ENCODE measurements at places on chromosomes 7 and 10.

GRCh38 chr7:79291498-79291865 lies 162.0 kb downstream of the MAGI2 start:
- no peak for DNase-seq

DNA sequence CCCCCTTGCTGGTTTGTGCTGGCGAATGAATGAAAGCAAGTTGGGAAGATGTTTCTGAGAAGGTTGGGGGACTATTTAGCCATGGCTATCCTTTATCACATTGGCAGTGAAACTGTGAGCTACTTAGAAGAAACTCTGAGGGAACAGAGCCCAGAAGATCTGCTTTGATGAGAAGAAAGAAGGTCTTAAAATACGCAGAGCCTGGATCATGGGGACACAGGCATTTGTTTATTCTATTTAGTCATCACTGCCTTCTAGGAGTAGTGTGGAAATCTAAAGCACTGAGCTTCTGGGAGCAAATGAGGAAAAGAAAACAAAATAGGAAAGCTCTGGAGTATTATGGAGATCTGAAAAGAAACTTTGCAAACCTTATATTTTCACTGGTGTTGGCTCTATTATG lies 28.5 kb downstream of the CPED1 start:
- no peak for DNase-seq

DNA sequence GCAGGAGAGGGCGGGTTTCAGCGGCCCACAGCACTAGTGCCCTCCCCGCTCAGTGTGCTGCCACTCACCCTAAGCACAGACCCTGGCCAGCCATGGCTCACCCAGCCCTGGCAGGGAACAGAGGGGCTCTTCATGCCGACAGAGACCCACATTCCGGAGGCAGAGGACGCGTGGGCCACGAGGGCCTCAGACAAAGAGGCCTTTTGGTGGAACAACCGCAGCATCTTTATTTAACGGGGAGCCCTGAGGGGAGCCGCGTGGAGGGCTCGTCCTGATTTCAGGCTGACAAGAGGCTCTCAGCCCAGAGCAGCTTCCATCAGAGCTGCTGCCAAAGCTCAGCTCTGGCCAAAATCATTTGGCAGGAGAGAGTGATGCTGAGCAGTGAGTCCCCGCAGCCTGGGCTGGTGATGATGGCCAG lies 127.8 kb downstream of the SH3PXD2A start:
- no peak for DNase-seq

GRCh38 chr7:18180685-18181084 lies 153.0 kb upstream of the PRPS1L1 start:
- no peak for DNase-seq

DNA sequence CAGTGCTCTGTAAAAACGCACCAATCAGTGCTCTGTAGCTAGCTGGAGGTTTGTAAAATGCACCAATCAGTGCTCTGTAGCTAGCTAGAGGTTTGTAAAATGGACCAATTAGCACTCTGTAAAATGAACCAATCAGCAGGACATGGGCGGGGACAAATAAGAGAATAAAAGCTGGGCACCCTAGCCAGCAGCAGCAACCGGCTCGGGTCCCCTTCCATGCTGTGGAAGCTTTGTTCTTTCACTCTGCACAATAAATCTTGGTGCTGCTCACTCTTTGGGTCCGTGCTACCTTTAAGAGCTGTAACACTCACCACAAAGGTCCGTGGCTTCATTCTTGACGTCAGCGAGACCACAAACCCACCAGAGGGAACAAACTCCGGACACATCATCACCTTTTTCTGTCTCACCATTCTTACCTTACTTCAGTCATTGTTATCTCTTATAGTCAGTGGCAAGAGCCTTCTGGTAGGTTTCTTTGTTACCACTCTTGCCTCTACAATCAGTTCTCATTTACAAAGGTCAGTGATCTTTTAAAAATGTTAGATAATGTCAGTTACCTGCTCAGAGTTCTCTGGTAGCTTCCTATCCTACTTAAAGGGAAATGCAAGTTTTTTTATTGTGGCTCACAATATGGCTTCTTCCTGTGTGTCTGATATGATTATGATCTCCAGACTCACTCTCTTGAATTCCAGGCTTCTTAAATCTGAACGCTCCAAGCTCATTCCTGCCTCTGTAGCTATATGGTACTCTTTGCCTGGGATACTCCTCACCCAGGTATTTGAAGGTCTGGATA lies 4.5 kb downstream of the STAM start:
- DNase-seq = peak; percentile 84

- no peak for DNase-seq
Measured at GRCh38 chr10:100576282-100576635, 40.5 kb downstream of the HIF1AN start.

GRCh38 chr10:132643709-132644526 lies 106.3 kb downstream of the INPP5A start:
- no peak for DNase-seq

DNA sequence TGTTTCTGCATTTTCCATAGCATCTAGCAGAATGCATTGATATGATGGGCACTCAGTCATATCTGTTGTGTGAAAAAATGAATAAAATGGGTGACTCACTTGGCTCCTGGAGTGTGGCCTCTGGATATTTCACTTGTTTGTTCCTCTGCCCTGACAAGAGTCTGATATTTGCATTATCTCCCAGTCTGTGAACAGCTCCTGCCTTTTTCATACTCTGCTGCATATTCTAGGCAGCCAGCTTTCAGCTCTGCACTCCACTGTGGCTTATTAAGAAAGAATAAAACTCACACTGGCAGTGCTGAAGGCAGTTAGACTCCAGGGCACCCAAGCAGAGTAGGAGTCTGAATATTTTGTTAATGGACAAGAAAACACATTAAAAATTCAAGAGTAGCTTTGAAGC lies 623.9 kb downstream of the SORCS1 start:
- DNase-seq = no peak

GRCh38 chr10:107487284-107487683 lies 322.8 kb upstream of the SORCS1 start:
- DNase-seq = no peak

GRCh38 chr7:124460056-124460450 lies 305.5 kb downstream of the GPR37 start:
- DNase-seq = no peak

DNA sequence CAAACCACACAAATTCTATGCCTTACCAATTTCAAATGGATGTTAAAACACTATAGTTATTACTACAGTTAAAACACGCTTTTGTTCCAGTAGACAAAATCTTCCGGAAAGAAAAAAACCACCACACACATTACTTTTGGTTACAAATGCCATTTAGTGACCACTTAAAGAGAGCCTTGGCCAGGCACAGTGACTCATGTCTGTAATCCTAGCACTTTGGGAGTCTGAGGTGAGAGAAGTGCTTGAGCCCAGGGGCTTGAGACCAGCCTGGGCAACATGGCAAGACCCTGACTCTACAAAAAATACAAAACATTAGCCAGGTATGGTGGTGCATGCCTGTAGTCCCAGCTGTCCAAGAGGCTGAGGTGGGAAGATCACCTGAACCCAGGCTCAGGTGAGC lies 7.2 kb downstream of the TNPO3 start:
- no peak for DNase-seq

GRCh38 chr10:69508738-69509340 lies 57.6 kb downstream of the TSPAN15 start:
- DNase-seq = no peak

GRCh38 chr7:45324683-45325237 lies 167.2 kb downstream of the RAMP3 start:
- DNase-seq = no peak

GRCh38 chr7:37248396-37248861 lies 200.2 kb downstream of the ELMO1 start:
- no peak for DNase-seq

DNA sequence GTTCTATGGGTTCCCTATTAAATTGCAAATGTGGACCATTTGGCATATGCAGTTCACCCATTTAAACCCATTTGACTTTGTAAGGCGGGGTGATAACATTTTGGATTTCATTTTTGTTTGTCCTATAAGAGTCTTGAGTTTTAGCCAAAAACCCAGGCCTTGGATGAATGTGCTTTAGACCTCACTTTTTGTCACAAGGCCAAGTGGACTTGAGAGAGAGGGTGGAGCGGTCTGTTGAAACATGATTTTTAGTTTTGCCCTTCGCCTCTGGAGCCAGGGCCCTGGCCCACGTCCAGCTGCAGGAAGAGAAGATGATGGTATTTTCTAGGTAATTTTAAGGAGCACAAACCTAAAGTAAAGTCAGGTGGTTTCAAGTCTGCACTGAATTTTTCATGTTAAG lies 260.1 kb downstream of the SLC25A13 start:
- no peak for DNase-seq

- DNase-seq = peak; percentile 79
Measured at GRCh38 chr10:132434405-132435005, 37.5 kb downstream of the PWWP2B start.

- DNase-seq = no peak
Measured at GRCh38 chr7:142450695-142451094, 192.8 kb upstream of the PRSS58 start.

DNA sequence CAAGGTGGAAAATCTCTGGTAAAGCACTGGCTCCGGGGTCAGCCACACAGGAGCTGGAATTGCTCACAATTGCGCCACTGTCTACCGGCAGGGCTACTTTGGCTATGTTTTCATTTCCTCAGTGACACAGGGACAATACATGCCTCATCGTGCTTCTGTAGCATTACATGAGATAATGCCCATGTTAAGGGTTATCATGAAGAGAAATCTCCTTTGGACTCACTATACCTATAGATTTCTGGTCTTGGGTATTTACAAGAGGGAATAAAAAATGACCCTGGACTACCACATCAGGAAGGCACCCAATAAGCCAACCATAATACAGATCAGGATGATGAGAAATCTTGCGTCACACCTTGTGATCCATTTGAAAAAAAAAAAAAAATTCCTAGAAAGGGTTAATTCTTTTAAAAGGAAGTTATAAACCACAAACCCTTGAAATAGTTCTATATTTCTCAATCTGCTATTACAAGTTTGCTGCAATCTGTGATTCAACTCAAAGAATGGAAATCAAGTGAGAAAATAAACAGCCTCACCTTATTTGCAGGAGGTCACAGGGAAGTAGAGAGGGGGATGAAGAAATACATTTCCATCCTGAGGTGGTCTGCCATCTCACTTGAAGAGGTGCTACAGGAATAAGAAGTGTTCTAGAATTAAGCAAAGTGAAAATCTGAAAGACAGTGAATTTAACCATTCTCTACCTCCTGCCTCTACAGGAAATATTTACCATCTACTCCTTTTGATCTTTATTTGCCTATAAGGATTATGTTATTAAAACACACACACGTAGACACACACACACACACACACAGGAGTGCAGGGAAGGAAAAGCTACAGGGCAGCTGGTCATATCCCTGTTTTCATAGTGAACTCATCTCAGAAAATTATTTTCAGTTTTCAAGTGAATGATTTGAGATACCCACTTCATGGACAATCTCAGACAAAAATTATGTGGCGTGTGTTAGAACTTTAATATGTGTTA lies 231.3 kb upstream of the CELF2 start:
- no peak for DNase-seq

GRCh38 chr10:119139464-119140067 lies 25.9 kb downstream of the SFXN4 start:
- peak; percentile 70 for DNase-seq

DNA sequence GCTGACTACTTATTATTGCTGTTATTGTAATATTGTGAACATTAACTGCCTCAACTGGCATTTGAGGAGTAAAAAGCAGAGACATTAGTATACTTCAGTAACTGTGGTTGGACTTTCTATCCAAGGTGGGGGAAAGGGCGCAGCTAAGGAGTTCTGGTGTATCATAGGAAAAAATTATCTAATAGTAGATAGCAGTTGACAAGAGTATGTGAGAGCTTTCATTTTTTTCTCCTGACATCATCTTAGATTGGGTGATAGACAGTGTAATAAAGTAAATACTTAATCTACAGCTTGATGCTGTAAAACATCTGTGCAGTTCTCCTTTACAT lies 68.9 kb downstream of the PHTF2 start:
- DNase-seq = no peak

DNA sequence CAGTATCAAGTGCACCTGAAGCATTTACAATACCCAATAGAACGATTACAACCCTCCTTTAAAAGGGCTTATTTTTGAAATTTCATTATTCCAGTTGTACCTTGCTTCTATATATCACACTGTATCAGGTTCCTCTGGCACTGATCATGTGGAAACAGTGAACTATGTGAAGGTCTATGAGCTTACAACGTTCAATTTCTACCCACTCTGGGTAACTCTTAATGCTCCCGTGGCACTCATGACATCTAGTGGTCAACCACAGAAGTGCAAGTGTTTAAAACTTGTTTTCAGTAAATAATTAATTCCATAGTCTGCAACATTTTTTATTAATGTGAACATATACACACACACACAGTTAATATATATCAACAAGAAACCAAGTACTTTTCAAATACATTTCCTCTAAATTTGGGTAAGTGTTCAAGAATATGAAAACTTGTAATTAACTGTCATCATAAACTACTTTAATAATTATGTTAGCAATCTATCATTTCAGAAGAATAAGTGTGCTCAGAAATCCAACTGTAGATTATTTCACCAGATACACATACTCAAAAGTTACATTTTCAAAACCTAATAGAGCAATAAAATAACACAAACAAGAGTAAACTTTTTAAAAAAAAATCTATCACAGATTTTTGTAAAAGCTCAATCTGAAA lies 61.0 kb downstream of the MPP7 start:
- DNase-seq = peak; percentile 46

- no peak for DNase-seq
Measured at GRCh38 chr10:132332433-132332754, 401 bp downstream of the LRRC27 start.

GRCh38 chr10:31526681-31527080 lies 207.7 kb downstream of the ZEB1 start:
- DNase-seq = no peak

DNA sequence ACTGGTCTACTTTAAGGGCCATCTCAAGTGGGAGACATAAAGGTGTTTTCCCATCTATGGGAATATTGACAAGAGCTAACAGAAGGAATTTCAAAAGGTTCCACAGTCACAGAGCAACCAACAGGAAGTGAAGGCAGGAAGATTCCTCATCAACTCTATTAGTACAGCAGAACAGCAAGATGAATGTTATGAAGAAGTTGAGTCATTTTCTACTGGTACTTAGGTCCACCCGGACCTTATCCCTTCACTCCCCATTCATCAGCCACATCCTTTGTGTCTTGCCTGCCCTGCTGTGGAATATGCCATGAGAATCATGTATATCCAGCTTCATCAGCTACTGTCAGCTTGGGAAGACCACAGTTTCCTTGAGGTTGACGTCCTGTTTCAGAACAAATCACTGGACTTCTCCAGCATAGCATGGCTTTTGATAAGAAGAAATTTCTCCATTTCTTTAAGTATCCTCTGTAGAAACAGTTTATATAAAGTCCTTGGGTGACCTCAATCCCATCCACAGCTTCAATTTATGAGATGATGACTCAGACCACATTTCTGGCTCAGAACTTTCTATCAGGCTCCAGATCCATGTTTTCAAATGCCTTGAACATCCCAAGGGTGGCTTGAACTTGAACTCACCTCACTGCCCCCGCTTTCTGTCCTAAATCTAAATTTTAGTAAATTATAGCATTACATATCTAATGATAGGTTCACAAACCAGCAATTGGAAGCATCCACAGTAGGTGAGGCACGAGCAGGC lies 84.9 kb upstream of the AGK start:
- DNase-seq = no peak

- no peak for DNase-seq
Measured at GRCh38 chr7:111765751-111766643, 203.7 kb upstream of the IMMP2L start.

- DNase-seq = no peak
Measured at GRCh38 chr7:51243631-51244030, 73.0 kb downstream of the COBL start.

- no peak for DNase-seq
Measured at GRCh38 chr7:67764289-67764688, 767.7 kb downstream of the TYW1 start.

All from stimulated activated CD8-positive, alpha-beta memory T cell treated with anti-CD3 and anti-CD28 coated beads, Interleukin-4, amount 100 ng/mL, for 48 hours (primary cell).